Activated CD4-positive, alpha-beta memory T cell treated with anti-CD3 and anti-CD28 coated beads, Interleukin-2, amount 10 ng/mL, durations not matched to agents 7 days and 5 days (primary cell): ENCODE measurements at places on chromosomes 1 and 21. TPM values are rescaled to one million over a fixed set of nuclear protein-coding genes. Genes with fewer than 3 reads are reported as not detected.

DNA sequence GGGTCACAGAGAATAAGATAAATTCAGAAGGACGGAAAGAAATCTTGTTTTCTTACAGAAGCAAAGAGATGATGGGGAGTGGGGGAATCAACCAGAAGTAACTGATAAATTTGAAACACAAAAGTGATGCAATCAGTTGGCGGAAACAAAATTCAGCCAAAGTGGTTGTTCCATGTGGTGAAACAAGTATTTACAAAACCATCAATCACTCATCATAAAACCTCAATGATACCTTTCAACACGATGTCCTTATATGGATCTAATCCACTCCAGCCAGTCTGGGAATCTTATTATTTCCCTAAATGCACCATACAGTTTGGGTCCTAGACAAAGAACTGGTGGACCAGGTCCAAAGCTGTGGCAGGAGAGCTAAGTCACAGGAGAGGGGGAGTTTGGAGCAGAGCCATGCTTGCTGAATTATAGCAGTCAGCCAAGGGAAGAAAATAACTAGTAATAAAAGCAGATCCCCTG lies 303.8 kb upstream of the LRRC7 start:
- no peak for DNase-seq

- no peak for DNase-seq
Observed at GRCh38 chr1:195958131-195958530, 650.1 kb downstream of the KCNT2 start.

DNA sequence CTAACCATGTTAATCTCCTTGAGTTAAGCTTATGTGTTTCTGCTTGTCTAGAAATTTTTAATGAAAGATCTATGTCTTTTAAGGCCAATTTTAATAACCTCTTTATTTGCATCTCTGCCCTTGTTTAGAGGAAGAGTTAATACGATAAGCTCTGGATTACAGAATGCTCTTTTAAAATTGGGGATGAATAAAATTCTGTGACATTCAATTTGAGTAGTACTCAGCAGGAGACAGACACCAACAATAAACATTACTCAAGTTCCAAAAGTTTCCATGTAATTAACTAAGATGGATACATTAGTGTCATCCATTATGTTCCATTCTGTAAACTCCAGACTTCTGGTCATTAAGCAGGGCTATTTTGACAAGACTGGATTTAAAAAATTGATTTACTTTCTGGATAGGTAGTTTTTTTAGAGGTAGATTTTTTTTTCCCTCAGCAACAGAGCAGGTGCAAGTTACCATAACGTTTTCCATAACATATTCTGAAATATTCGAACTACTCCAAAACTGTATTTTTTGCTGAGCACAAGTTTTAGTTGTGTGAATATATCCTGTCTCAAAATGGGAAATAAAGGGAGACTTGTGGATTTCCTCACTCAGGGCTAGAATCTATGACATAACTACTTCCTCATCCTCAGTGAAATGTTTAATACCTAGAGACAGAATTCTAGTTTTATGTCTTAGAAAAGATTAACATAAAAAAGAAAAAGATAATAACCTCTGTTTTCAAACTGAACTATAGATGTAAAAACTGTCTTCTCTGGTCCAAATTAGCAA lies 221.7 kb downstream of the NEGR1 start:
- DNase-seq = no peak

GRCh38 chr1:211336775-211337174 lies 10.1 kb downstream of the TRAF5 start:
- DNase-seq = no peak

RGS1 gene
- 69.2 TPM for total RNA-seq

GRCh38 chr21:26795866-26796329 lies 49.3 kb downstream of the ADAMTS1 start:
- DNase-seq = no peak

- DNase-seq = no peak
Observed at GRCh38 chr1:32715901-32716311, 13.3 kb upstream of the SYNC start.

LAMB3 gene
- 4.4 TPM for total RNA-seq

- no peak for DNase-seq
Observed at GRCh38 chr1:3650248-3651025, 534 bp upstream of the WRAP73 start.

GRCh38 chr1:35783055-35783583 lies 13.3 kb upstream of the CLSPN start:
- DNase-seq = no peak

DNA sequence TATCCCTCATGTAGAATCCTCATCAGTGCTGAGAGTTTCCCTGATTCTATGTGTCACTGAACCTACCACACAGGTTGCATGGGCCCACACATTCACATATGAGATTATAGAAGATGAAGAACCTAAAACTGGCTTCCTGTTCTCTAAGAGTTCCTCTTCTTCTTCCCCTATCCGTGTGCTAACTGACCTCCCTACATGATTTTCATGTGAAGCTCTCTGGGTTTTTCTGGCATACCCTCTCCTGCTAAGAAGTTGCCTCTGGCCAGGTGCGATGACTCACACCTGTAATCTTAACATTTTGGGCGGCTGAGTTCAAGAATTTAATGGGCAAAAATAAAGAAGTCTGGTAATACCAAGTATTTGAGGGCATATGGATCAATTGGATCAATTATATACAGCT lies 5.5 kb upstream of the CD244 start:
- no peak for DNase-seq

DNA sequence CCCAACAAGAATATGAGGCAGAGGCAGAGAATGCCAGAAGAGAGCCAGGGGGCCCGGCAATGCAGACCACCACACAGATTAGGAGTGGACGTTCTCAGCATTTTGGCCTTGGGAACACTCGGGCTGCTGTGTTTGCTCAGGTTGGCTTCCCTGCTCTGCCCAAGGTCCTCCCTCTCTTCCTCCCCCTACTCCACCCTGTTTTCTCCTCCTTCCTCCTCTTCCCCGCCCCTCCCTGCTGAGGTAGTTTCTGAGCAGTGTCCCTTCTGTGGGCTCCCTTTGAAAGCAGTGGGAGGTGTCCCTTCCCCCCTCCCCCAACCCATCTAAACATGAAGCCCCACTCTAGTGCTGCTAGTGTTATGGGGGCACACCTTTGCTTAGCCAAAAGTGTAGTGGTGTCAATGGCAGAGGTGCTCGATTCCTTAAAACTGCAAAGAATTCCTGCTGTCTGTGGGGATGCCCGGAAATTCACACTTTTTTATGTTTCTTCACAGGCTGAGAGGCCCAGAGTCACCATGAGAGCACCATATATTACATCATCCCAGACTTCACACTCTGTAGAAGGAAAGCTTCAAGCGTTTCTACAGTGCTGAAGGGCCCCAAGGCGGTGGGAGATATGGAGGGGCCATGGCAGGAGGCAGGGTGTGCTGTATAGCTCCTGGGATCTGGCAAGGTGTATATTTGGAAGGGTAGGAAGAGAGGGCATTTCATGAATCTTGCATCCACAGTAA lies at the start of gene HHIPL2:
Gene HHIPL2 (minus strand): TSS at position 161 of the 728 bp plus-strand sequence. CDS start 60 bp downstream, at position 101.
- no peak for DNase-seq

DNA sequence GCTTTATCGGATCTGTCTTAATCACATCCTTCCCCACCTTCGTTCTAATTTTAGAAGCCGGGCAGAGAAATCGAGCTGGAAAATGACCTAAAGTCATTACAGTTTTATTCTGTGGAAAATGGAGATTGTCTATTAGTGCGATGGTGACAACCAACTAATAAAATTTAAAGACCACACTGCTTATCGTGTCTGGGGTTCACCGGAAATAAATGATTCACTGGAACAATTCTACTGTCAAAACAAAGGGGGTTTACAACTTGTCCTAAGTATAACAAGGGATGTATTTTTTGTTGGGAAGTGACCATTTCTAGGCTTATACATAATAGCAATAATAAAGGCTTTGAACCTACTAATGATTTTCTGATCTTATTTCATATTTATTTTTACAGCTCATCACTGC lies 55.6 kb downstream of the B3GALNT2 start:
- no peak for DNase-seq

- no peak for DNase-seq
Observed at GRCh38 chr1:88398338-88398737, 285.7 kb upstream of the PKN2 start.

DNA sequence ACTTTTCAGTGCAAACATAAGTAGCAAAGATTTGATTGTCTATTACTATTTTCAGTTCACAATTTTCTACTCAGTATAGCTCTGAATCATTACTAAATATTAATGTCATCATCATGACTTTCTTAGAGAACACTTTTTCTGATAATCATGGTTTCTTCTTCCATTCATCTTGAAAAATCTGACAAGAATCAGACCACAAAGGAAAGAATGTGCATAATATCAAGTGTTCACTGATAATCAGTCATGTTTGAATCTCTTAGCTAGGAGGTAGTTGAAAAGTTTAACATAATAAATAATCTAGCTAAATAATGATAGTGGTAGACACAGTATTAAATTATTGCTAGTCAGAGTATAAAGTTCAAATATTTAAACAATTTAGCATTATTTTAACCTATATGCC lies 133.2 kb downstream of the BRINP3 start:
- DNase-seq = no peak
